H4 (cell line): ENCODE measurements at places on chromosomes 5 and 9.

DNA sequence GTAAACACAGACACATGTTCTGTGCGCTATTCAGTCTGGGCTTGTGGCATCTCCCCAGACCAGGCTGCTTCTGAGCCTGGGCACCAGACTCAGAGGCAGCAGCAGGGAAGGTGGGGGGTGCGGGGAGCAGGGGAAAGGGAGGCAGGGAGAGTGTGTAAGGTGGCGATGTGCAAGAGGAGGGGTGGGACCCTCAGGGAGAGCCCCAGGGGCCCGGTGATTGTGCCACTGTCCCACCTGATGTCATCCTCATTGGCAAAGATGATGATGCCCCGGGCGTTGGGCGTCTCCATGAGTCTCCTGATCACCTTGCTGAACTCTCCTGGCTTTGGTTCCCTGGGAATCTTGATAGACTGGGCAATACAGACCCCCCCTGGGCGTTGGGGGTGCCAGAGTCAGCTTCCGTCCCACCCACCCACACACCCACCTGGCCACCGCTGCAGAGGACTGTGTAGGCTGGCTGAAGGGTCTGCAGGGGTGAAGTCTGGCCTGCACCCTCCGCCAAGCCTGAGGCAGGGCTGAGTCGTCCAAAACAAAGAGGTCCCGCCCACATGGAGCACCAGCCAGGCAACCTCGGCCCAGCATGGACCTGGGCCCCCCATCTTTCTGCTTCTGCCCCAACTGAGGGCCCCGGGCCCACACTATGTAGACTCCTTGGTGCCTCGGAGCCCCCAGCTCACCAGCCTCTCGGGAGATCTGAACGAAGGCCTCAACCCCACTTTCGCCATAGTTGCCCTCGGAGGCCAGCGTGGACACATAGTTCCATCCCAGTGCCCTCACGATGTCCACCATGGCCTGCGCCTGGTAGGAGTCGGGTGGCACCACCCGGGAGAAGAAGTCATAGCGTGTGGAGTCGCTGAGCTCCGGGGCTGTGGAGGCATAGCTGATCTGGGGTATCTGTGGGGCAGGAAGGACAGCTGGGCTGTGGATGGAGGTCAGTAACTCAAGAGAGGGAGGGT is 3.7 kb downstream of the GRM6 start:
- DNase-seq: no peak

DNA sequence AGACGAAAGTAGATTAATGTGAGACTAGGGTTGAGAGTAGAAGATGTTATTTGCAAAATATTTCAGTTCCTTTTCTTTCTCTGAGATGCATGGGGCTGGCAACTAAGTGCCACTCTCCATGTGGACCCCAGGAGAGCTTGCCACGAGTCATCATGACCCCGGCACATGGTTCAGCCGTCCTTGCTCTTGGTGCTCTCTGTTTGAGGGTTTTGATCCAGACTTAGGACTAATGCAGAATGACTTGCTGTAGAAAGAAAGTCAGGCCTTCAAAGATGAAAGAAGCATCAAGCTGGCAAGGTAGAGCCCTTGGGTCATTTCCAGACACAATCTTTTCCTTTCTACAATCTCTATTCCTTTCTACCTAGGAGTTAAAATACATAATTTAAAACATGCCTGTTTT is 84.7 kb downstream of the RASGRF2 start:
- no peak for DNase-seq

DNA sequence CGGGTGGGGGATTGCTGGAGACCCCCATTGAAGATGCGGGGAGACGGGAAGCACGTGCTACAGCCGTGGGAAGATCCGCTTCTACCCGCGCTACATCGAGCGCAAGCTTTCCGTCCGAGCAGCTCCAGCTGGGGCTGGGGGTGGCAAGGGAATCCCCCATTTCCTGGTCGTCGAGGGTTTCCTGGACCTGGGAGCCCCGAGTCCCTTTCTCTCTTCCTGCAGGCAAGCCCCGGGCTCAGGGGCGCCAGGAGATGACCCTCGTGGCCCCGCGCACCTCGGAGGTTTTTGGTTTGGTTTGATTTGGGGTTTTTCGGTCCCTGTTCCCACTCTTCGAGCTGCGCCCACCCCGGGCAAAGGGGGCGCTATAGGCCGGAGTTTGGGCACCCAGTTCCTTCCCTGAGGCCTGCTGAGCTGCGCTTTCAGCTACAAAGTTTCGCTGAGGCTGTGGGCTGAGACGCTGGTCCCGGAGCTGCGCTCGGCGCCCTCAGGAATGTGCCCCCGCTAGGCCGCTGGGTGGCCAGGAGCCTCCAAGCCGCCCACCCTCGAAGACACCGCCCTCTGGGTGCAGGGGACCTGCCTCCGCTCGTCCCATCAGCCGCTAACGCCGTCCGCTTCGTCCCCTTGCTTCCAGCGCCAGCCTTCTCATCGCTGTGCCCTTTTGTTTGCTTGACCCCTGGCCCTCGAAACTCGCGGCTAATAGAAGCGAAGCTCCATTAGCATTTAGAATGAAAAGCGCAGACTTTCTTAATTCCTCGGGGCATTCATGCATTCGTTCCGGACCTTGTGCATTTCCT is 2.9 kb downstream of the NR4A3 start:
- no peak for DNase-seq

DNA sequence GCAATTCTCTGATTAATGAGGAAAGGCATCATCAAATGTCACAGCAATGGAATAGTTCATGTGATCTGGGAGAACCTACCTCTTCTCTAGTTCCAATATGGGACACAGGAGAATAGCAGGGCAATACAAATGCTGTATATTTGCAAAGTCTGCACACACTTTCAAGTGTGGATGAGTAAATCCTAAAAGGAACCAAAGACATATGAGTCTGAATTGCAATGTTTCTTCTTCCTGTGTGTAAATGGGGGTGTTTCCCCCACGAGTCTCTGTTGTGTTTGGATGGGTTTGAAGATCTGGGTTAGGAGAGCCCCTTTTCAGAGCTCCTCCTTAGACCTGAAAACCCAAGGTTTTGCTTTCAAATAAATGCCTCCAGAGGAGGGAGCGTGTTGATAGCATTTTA is 26.9 kb downstream of the SLC46A2 start:
- DNase-seq: no peak

DNA sequence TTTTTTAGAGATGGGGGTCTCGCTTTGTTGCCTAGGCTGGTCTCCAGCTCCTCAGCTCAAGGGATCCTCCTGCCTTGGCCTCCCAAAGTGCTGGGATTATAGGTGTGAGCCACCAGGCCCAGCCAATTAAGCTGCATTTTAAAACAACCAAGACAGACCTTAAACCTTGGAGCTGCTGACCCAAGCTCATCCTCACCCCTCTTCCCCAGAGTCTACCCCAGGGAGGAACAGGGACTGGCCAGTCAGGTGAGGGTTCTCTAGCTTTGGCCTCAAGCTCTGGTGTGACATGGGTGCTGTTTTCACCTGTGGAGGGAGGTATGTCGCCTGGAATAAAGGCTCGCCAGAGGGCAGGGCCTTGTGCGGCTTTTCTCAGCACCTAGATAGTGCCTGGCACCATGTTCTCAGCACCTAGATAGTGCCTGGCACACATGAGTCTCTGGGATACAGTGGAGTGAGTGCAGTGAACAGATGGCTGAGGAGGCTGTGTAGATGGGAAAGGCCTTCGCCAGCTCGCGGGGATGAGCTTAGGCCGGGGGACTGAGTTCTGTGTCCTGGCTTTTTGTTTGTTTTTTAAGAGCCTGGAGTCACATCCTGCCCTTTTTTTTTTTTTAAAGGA is 7.4 kb downstream of the CDK9 start:
- no peak for DNase-seq

DNA sequence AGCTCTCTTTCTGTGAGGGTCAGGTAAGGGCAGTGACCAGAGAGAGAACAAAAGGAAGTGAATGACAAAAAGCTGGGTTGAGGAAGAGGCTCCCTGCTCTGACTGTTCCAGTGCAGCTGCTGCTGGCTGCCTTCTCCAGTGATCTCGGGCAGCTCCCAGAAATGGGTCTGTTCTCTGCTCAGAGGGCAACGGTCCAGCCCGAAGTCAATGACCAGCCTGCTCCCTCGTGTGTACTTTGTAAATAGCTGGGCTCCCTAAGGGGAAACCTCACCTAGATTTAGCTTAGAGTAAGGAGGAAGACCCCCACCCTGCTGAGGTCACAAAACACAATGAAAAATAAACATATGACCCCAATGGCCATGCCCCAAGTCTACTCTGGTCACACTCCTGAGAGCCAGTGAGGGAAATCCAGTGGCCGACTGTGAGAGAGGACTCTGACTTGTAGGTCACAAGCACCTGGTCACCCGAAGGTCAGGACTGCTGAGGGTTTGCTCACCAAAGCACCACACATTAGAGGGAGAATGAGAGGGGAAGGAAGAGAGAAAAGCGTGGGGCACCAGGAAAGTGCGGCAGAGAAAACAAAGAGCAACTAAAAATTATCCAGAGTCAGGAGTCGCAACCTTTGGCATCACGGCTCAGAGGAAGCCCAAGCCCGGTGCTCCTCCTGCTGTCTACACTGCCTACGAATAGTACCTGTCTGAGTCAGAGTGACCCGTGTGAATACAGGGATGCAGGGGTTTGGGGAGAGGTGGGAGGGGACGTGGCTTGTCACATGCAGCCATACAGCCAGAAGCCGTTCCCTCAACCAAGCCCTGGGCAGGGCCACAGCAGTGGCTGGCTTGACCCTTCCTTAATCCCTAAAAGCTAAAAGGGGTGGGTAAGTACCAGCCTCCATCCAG is 19.8 kb downstream of the NIPAL4 start:
- no peak for DNase-seq

- peak; percentile 4 for DNase-seq
These were observed 565.5 kb upstream of the DMAC1 start for GRCh38 chr9:8365029-8365428.

DNA sequence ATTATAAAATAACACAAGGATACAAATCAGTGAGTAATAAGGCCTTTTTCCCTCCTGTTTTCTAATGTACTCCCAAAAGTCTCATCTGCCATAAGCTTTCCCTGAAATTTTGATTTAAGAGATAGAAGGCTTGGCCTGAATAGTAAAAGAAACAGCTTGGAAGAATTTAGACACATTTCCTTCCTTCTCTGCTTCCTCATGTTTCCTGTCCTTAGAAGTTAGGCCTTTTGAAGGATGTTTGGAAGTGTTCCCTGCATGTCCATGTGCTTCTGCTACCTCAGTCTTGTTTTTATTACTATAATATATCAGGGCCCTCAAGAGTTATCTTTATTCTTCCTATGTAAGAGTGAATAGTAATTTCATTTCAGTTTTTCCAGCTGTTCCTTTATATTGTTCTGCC is 242.7 kb downstream of the DEPDC1B start:
- no peak for DNase-seq

GRCh38 chr5:165495829-165496380 is 1990.5 kb downstream of the MAT2B start:
- peak; percentile 49 for DNase-seq

GRCh38 chr5:55418994-55419968 is 111.5 kb downstream of the MTREX start:
- peak; percentile 63 for DNase-seq

GRCh38 chr9:21357479-21358460 is 7.1 kb upstream of the IFNA6 start:
- DNase-seq: no peak

DNA sequence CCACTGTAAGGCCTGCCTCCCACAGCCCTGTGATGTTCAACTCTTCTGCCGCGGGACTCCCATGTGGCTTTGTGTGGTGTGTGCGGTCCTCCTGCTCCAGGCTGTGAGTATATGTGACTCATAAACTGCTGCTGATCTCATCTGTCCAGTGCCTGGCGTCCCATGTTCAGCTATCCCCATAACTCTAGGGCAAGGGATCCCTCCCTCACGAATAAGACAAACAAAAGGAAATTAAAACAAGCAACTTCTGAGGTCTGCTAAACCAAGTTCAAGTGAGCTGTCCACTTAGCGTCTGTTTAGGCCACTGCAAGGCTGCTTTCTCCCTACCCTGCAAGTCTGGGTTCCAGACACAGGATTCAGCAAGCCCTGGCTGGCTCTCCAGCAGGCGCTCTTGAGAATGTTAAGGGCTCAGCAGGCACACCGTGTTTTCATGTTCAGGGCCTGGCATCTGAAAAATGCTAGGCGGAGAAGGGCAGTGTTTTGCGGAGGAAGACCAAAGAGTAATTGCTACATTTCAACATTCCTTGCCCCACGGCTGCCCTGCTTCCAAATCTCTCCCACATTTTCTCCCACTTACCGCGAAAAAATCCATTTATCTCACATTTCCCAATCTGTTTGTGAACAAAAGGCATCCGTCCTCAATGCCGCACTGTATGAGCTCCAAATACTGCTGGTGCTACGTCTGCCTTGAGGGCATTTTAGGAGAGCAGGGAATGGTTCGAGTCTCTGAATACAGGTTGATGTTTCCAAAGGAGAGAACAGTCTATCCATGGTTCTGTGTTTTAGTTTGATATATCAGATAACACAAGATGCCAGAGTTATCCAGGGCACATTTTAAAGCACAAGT is 280.2 kb downstream of the SEMA5A start:
- peak; percentile 97 for DNase-seq

DNA sequence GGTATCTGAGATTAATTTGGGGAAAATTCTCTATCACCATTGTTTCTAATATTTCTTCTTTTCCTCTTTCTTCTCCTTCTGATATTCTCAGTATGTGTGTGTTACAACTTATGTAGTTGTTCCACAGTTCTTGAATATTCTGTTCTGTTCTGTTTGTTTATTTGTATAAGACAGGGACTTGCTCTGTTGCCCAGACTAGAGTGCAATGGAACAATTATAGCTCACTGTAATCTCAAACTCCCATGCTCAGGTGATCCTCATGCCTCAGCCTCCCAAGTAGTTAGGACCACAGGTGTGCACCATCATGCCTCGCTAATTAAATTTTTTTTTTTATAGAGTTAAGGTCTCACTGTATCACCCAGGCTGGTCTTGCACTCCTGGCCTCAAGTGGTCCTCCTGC is 145.8 kb upstream of the TUT7 start:
- DNase-seq: no peak

GRCh38 chr9:34492051-34492450 is 30.7 kb downstream of the ENHO start:
- no peak for DNase-seq

DNA sequence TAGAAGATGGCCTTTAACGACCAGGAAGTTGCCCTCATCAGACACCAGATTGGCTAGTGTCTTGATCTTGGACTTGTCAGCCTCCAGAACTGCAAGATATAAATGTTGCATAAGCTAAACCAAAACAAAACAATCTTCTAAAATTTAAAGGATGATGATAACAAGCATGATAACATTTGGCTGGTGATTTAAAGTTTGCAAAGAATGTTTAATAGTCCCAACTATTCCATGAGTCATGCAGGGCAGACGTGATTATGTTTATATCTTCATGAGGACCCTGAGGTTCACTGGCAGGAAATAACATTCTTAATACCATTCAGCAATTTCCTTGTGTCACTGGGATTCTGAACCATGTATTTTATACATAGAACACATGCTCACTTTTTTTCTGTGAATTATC is 319.8 kb downstream of the HCN1 start:
- DNase-seq: peak; percentile 64

- DNase-seq: no peak
These were observed 37.0 kb upstream of the IRX4 start for GRCh38 chr5:1919750-1920149.

- no peak for DNase-seq
These were observed 292.6 kb downstream of the MCTP1 start for GRCh38 chr5:94992325-94992724.
